ENCODE measurements at places on chromosomes 3 and 15. TPM values are rescaled to one million over a fixed set of nuclear protein-coding genes. Genes with fewer than 3 reads are reported as not detected.
A peak's percentile ranks its signal among the peaks of the same experiment; 100 is the strongest.

- no peak overlapping the region for H3K27ac ChIP-seq
- H3K4me3 ChIP-seq: no peak overlapping the region
- peaks cover 25% of the 10 kb centered on the region for H3K4me1 ChIP-seq
- no peaks in the 10 kb centered on the region for H3K27me3 ChIP-seq
These were observed 290.8 kb upstream of the ZPLD1 start for GRCh38 chr3:102144063-102144462.

- no peaks in the 10 kb centered on the region for H3K27me3 ChIP-seq
- no peak for DNase-seq
- H3K4me1 ChIP-seq: peaks cover 16% of the 10 kb centered on the region
- H3K4me3 ChIP-seq: no peak overlapping the region
These were observed 28.9 kb downstream of the CLEC3B start for GRCh38 chr3:45055032-45055410.

GRCh38 chr3:184335661-184336546 is 1.5 kb upstream of the FAM131A start:
- peak overlapping the region; percentile 93 for H3K4me3 ChIP-seq
- H3K27ac ChIP-seq: peak overlapping the region; percentile 92
- no peaks in the 10 kb centered on the region for H3K27me3 ChIP-seq
- DNase-seq: peak; percentile 38
- peaks cover 30% of the 10 kb centered on the region for H3K36me3 ChIP-seq
- H3K4me1 ChIP-seq: peaks cover 16% of the 10 kb centered on the region

- no peaks in the 10 kb centered on the region for H3K27me3 ChIP-seq
- H3K4me1 ChIP-seq: peaks cover 3% of the 10 kb centered on the region
- no peak for DNase-seq
- no peaks in the 10 kb centered on the region for H3K36me3 ChIP-seq
These were observed 20.5 kb downstream of the RBP2 start for GRCh38 chr3:139455855-139456254.

GRCh38 chr3:67622652-67623051 is 31.8 kb downstream of the SUCLG2 start:
- H3K27me3 ChIP-seq: no peaks in the 10 kb centered on the region
- DNase-seq: no peak
- H3K36me3 ChIP-seq: no peaks in the 10 kb centered on the region
- H3K27ac ChIP-seq: no peak overlapping the region
- H3K4me3 ChIP-seq: no peak overlapping the region

DNA sequence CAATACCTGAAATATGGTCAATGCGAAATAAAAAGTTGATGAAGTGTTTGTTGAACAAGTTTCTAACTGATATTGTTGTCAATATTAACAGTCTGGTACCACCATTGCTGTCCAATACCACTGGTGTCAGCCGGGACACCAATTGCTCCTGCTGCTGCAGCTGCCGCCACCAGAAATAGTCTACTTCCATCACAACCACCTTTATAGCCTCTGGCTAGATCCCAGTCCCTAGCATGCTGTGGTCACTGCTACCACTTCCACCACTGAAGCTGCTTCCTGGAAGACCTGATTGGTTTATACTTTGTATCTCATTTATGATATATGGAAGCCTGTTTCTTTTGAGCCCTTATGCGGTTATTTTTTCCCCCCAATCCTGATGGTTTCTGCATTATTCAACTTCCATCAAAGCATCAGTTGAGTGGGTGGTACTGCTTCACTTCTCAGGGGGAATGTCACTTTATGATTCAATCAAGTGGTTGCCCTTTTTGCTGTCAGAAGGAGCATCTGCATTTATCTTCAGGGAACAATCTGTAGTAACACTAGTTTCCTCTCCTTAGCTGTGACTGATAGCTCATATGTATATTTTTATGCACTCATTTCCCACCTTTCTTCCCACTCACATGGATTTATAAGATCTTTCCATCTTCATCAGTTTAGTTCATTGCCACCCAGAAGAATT is 11.7 kb downstream of the LNP1 start:
- H3K4me1 ChIP-seq: no peaks in the 10 kb centered on the region
- no peak overlapping the region for H3K27ac ChIP-seq
- DNase-seq: no peak
- no peaks in the 10 kb centered on the region for H3K36me3 ChIP-seq

- H3K4me1 ChIP-seq: peaks cover 33% of the 10 kb centered on the region
- DNase-seq: no peak
- H3K27me3 ChIP-seq: no peaks in the 10 kb centered on the region
- H3K27ac ChIP-seq: no peak overlapping the region
These were observed 299.0 kb downstream of the ZBTB20 start for GRCh38 chr3:114848082-114848481.

GRCh38 chr3:143830786-143831185 is 17.5 kb downstream of the SLC9A9 start:
- H3K4me3 ChIP-seq: peak overlapping the region; percentile 54
- H3K27ac ChIP-seq: peak overlapping the region; percentile 47
- H3K4me1 ChIP-seq: peaks cover 13% of the 10 kb centered on the region
- no peak for DNase-seq
- no peaks in the 10 kb centered on the region for H3K36me3 ChIP-seq

GRCh38 chr15:41520636-41521035 is 7.0 kb upstream of the LTK start:
- no peaks in the 10 kb centered on the region for H3K4me1 ChIP-seq
- H3K4me3 ChIP-seq: no peak overlapping the region
- peaks cover 15% of the 10 kb centered on the region for H3K36me3 ChIP-seq
- no peaks in the 10 kb centered on the region for H3K27me3 ChIP-seq
- no peak overlapping the region for H3K27ac ChIP-seq
- DNase-seq: no peak

- H3K4me3 ChIP-seq: no peak overlapping the region
- H3K27ac ChIP-seq: no peak overlapping the region
- no peaks in the 10 kb centered on the region for H3K4me1 ChIP-seq
- no peak for DNase-seq
- H3K36me3 ChIP-seq: no peaks in the 10 kb centered on the region
These were observed 75.7 kb upstream of the DPPA4 start for GRCh38 chr3:109413049-109413448.

DNA sequence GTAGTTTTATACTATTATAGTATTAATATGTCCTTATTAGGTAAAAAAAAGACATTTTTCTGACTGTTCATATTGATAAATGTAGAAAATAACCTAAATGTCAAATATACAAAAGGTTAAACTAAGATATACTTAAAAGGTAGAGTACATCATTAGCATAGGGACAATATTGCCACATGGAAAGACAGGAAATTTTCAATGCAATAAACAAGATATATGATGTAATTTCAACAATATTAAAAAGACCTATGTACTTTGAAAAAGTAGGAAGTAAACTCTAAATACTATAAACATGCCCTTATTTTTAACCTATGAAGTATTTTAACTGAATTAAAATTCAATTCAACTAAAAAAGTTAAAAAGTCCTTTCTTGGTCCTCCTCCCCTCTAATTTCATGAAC is 1.9 kb downstream of the SPG11 start:
- no peak overlapping the region for H3K27ac ChIP-seq
- H3K4me1 ChIP-seq: peaks cover 18% of the 10 kb centered on the region
- no peak for DNase-seq
- H3K27me3 ChIP-seq: no peaks in the 10 kb centered on the region
- peaks cover 3% of the 10 kb centered on the region for H3K36me3 ChIP-seq

- H3K27ac ChIP-seq: no peak overlapping the region
- no peak for DNase-seq
- H3K36me3 ChIP-seq: no peaks in the 10 kb centered on the region
- H3K4me1 ChIP-seq: peaks cover 6% of the 10 kb centered on the region
These were observed 114.5 kb upstream of the GADL1 start for GRCh38 chr3:31008994-31009393.

- H3K4me3 ChIP-seq: no peak overlapping the region
- no peak overlapping the region for H3K27ac ChIP-seq
- H3K36me3 ChIP-seq: no peaks in the 10 kb centered on the region
- no peaks in the 10 kb centered on the region for H3K27me3 ChIP-seq
- H3K4me1 ChIP-seq: no peaks in the 10 kb centered on the region
These were observed 192.3 kb downstream of the ATP8B4 start for GRCh38 chr15:49926740-49927139.

- H3K36me3 ChIP-seq: no peaks in the 10 kb centered on the region
- H3K4me1 ChIP-seq: peaks cover 7% of the 10 kb centered on the region
- H3K27me3 ChIP-seq: no peaks in the 10 kb centered on the region
- no peak for DNase-seq
- H3K4me3 ChIP-seq: no peak overlapping the region
These were observed 1027.7 kb upstream of the NR2F2 start for GRCh38 chr15:95302809-95303208.

PPP4R2 gene
- total RNA-seq: 39.3 TPM

MYL3 gene
- not detected for total RNA-seq

KNL1 gene
- 11.4 TPM for total RNA-seq

ACVR2B gene
- total RNA-seq: 3.7 TPM

SAMMSON gene
- total RNA-seq: 25.3 TPM

TMEM212 gene
- total RNA-seq: not detected

SLC2A2 gene
- not detected for total RNA-seq

RARRES1 gene
- total RNA-seq: 9.3 TPM

CCR8 gene
- not detected for total RNA-seq

ZNF80 gene
- not detected for total RNA-seq

HTR3D gene
- not detected for total RNA-seq

INSYN1 gene
- total RNA-seq: 15.2 TPM

SPG21 gene
- total RNA-seq: 93.1 TPM

CHRM5 gene
- not detected for total RNA-seq

TRPC1 gene
- total RNA-seq: 48.5 TPM

PRSS50 gene
- 0.54 TPM for total RNA-seq

GLDN gene
- 26.0 TPM for total RNA-seq

MAGEL2 gene
- total RNA-seq: not detected

All from thoracic aorta (tissue), 2 donors.